ENCODE measurements at places on chromosomes 2 and 18.
A peak's percentile ranks its signal among the peaks of the same experiment; 100 is the strongest.

GRCh38 chr18:44859751-44860439, 179.2 kb downstream of the SETBP1 start:
- no peak for DNase-seq

GRCh38 chr2:64298161-64298560, 153.9 kb upstream of the PELI1 start:
- no peak for DNase-seq

- DNase-seq = no peak
Measured at GRCh38 chr2:98043101-98043500, 43.9 kb upstream of the VWA3B start.

DNA sequence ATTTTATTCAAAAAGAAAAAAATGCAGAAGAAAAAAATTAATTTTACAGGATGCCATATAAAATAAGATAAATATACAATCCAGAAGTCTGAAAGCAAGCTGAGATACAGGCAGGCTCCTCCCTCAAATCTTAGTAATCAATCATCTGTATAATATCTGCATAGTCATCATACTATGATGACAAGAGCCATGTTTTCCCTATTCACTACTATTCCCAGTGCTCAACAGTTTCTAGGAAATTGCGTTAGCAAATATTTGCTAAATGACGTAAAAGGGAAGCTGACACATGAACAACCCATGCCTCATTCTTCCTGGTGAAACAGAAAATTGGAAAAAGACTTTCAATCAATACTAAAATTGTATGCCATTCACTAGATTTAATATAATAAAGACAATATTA, 793.2 kb downstream of the SUCLG1 start:
- DNase-seq = no peak

- no peak for DNase-seq
Measured at GRCh38 chr2:241760301-241760771, 16.3 kb upstream of the GAL3ST2 start.

- DNase-seq = no peak
Measured at GRCh38 chr2:157887946-157888345, 11.8 kb upstream of the ACVR1 start.

DNA sequence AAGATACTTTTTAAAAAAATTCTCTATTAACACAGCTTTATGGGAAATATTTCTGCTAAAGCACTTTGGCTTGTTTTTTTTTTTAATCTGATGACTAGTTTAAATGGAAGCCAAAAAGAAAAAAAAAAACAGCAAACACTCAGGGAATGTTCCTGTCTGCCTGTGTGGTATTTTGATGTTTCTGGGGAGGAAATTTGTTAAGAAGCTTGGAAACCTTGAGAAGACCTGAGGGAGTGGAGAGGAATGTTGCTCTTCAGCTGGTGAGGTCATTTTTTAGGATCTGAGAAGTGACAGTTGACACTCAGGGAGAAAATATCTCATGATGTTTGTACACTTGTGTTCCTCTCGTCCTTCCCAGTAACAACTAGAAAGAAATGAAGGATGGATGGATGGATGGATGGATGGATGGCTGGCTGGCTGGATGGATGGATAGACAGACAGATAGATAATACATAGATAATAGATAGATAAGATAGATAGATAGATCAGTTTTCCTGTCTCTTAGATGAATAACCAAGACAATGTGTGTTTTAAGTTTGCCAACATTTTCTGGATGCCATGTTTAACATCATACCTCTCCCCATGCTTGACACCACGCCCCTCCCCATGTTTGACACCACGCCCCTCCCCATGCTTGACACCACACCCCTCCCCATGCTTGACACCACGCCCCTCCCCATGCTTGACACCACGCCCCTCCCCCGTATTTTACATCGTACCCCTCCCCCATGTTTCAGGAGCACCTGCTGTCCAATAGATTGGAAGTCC, 84.8 kb downstream of the CTIF start:
- DNase-seq = peak; percentile 59

DNA sequence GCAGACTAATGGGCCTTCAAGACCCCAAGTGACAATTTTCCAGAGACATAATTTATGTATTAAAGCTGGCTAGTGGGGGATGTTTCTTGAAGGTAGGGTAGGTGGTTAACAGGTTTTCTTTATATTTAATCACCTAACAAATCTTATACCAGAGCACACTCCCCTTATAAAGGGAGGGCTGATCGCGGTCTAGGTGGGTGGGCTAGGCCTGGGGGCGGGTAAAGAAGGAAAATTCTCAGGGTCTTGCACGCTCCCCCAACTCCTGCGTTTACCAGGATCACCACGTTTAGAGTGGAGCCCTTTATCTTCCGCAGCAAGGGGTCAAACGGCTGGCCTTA, 19.9 kb upstream of the CXXC1 start:
- DNase-seq = no peak

DNA sequence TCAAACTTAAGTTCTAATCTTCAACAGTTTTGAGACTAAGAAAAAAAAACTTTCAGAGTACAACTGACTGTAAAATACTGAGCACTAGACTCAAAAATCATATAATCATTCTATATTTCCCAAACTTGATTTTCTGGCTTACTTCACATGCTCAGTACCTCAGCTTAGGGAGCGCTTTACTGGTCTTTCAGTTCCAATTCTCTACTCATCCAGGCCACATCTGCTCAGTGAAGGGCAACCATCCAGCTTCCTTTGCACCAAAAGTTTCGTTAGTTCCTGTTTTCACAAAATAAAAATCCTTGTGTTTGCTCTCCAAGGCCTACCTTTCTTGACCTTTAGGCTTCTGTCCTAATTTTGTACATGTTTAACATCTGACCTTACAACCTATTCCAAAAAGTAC, 287.6 kb upstream of the LRRTM1 start:
- DNase-seq = no peak

DNA sequence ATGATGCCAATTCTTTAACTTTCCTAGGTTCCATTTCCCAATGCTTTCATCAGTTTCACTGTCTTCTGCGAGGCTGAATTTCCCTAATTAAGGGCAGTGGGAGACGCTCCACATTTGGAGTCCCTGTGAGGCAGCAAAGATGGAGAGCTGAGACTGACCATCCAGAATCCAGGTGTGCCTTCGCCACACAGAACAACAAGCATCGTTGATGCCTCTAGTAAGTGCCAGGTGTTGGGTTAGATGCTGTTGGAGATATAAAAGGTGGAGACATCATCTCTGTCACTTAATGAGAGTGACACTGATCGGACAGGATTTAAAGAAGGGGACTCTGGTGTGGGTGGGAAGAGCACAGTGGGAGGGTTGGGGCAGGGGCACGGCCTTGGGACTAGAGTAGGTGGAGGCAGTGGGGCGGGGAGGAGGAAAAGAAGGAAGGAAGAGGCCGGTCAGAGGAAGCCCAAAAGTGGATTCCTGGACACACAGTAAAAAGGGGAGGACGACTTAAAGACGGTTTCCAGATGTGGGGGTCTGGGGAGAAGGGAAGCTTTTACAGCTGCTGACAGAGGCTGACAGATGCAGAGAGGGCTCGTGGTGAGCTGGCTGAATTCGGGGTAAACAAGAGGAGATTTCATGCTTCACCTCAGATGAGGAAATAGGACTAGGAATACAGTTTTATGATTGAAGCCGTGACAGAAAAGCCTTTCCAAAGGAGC, 113.0 kb downstream of the BCL2 start:
- DNase-seq = no peak

DNA sequence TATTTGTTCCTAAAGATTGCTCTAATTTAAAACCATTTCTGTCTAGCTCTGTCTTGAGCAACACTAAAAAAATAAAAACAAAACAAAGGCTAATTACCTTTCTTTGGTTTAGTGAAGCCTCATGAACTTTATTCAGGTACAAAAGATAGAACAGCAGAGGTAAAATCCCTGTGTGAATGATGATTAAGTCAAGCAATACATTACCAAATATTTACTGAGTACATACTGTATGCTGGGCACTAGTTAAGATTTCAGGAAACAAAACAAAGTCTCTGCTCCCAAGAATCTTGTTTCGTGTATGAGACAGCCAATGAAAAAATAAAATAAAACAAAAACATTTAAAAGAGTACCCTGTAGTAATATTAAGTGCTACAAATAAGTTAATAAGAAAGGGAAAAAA, 257.5 kb downstream of the RND3 start:
- DNase-seq = no peak

- no peak for DNase-seq
Measured at GRCh38 chr2:235088496-235088921, 136.7 kb downstream of the SH3BP4 start.

- no peak for DNase-seq
Measured at GRCh38 chr2:195514365-195514764, 142.7 kb upstream of the SLC39A10 start.

GRCh38 chr2:183438541-183438940, 314.3 kb downstream of the NUP35 start:
- no peak for DNase-seq

DNA sequence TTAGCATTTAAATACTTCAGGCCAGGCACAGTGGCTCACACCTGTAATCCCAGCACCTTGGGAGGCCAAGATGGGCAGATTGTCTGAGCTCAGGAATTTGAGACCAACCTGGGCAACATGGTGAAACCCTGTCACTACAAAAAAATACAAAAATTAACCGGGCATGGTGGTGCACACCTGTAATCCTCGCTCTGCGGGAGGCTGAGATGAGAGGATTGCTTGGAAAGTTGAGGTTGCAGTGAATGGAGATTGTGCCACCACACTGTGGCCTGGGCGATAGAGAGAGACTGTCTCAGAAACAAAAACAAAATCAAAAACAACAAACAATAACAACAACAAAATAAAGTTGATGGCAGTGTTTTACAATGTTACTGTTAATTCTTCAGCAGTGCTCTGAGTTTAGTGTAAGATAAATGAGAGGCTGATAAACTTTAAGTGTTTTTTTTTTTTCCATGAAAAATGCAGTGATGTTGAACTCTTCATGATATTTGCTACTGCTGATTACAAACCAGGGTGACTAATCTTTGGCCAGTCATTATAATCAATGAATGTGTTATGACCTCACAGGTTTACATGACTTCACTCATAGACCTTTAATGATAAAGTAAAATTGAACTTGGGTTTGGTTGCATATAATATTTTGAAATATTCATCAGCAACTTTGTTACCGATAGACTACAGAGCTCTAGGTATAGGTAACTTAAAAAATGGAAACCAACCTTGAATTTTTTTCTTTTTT, 2.5 kb downstream of the ITGAV start:
- DNase-seq = no peak

DNA sequence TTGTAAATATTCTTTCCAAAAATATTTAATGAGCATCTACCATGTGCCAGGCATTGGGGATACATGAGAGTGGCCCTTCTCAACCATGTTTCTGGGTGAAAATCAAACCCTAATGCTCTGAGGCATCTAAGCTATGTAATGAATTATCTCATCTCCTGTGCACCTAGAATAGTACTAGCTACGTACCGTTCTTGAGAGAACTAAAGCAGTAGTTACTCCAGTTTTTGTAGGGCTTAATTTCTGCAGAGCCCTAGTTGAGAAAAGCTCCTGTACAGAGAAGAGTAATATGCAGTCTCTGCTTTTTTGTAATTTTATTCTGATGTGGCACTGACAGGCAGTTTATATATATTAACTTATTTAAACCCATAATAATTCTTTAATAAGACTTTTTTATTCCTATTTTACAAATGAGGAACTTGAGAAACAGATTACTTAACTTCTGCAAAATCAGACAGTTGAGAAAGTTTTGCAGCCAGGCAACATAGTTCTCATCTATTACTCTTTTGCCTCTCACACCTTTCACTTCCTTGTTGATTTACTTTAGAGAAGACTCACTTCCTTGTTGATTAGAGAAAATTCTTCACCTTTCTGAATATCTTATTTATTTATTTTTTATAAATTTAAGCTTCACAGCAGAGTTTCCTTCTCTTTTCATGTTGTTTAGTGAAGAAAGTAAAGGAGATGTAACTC, 3.1 kb downstream of the SPOPL start:
- DNase-seq = no peak

- no peak for DNase-seq
Measured at GRCh38 chr18:79952996-79953559, 1.6 kb upstream of the SLC66A2 start.

- DNase-seq = no peak
Measured at GRCh38 chr2:127623388-127624319, 22.3 kb upstream of the GPR17 start.

GRCh38 chr2:232097758-232098157, 136.2 kb downstream of the DIS3L2 start:
- no peak for DNase-seq

- DNase-seq = no peak
Measured at GRCh38 chr2:39725401-39725800, 53.7 kb downstream of the THUMPD2 start.

DNA sequence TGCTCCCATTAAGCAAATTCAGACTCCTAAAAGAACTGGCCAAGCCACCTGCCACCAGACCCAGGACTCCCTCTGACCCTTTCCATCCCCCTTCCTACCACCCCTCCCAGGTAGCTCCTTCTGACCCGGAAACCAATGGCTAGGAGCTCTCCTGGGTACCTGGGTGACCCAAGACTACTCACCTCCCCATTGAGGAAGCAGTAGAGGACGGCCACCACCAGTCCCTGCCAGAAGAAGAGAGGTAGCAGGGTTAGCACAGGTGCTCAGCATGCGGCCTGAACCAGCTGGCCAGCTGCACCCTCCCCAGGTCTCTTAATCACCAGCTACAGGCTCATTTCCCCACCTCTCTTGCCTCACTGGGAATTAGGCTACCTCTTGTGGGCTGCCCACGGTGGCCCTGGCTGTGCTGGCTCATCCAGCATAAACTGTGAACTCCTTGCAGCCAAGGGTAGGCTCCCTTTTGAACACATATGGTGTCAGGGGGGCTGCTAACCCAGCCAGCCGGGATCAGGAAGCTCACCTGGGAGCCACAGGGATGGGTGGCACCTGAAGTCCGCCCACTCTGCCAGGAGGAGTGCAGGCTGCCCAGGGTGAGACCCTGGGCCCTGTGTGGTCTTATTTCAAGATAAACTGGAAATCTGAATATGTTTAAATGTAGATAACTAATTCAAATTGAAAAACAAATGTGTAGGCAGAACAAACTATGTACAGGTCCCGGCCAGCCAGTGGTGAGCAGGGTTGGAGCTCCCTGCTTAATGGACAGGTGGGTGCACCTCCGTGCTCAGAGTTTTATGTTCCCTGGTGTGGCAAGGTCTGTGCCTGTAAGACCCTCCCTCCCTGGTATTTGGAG, 9.9 kb downstream of the TMEM37 start:
- DNase-seq = no peak

- DNase-seq = no peak
Measured at GRCh38 chr18:32337821-32338220, 132.9 kb downstream of the GAREM1 start.

GRCh38 chr2:163733956-163734355, 1.9 kb downstream of the FIGN start:
- DNase-seq = no peak

- no peak for DNase-seq
Measured at GRCh38 chr18:67475673-67476072, 40.8 kb downstream of the DSEL start.

DNA sequence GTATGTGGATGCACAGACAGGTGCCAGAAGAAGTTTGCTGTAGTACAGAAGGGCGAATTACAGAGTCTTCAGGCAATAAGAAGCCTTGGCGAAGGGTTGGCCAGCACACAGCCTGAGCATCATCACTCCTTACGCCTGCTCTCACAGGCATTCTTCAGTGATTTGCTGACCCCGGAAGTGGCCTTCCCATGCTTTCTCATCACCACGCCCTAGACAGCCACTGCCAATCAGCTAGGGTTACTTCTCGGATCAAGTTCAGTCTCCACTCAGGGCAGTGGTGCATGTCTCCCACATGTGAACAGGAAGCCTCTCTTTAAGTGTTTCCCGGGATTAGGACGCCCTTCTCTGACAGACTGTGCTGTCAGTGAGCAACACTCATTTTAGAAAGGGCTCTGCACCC, 81.8 kb downstream of the C1QL2 start:
- no peak for DNase-seq

Data from GM04504 (cell line).